ENCODE measurements at places on chromosomes 11 and 22. TPM values are rescaled to one million over a fixed set of nuclear protein-coding genes. Genes with fewer than 3 reads are reported as not detected.

GRCh38 chr11:65224930-65225278 lies 36.9 kb upstream of the POLA2 start:
- no peak for DNase-seq

DNA sequence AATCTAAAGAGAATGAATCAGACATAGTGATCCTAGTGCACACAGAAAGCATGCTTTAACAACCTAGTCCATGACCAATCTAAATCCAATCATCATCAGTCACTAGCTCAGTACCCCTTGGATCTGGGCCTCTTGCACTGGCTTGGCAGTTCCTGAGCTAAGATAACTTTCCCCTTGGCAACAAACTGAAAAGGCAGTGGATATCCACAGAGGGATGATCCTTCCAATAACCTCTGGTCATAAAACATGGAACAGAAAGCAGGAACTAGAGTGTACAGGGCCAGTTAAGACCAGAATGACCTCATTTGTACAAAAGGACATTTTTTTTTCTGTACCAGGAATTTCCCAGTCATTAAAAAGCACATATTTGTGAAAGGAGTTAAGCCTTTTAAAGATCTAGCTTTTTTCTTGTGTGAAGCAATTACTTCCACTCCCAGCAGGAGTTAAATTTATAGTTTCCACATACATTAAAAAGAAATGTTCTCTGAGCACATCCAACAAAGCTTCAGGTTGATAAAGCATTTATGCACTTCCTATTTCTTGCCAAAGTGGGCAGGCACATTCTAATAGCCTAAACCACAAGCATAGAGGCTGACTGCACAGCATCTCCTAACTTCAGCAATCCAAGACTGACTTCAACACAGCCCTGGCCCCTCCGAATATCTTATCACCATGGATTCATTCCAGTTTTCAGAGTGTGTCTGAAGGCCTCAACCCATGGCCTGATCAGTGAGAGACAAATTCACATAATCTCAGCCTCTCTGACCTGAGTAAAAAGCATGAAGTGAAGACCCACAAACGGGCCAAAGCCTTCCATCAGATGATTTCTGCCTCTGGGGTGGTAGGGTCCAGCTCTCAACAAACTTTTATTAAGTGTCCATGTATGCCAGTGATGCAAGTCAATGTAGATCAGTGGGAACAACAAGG lies 29.9 kb downstream of the GUCY1A2 start:
- DNase-seq = no peak

The GPR137 gene
- 64.8 TPM for total RNA-seq

DNA sequence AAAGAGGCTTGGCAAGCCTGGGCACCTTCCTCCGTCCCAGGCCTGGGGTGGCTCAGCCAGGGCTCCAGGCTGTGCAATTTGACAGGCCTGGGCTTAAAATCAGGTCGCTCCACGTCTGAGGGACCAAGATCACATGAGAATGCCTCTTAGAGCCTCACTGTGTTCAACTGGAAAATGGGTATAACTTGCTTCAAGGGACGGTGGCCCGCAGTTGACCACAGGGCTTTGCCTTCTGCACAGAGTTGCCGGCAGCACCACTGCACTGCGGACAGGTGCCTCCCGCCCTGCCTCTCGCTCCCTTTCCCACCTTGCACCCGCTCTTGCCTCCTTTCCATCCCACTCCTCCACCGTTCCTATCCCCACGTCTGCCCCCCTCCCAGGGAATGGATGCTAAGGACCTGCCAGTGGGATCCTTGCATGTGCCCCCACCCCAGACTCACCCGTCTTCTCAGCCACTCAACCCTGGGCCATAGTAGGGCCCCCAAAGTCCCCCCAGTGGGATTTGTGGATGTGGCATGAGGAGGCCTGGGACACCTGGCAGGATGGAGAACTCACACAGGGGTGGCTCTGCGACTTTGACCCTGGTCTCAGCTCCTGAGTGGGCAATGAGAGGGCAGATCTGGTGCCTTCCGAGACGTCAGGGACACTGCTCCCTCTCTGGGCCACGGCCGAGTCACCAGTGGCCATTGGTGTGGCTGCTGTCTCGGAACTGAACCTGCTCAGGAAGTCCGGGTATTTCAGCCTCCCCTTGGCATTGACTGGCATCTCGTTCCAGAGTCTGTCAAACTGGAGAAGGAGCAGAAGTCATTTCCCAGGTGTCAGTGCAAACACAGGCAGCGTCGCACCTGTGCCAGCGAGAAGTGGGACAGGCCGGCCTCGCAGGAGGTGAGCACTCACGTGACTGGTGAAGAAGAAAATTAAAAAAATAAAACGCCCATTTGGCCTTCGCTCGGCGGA lies 128.0 kb downstream of the MPPED1 start:
- no peak for DNase-seq

DNA sequence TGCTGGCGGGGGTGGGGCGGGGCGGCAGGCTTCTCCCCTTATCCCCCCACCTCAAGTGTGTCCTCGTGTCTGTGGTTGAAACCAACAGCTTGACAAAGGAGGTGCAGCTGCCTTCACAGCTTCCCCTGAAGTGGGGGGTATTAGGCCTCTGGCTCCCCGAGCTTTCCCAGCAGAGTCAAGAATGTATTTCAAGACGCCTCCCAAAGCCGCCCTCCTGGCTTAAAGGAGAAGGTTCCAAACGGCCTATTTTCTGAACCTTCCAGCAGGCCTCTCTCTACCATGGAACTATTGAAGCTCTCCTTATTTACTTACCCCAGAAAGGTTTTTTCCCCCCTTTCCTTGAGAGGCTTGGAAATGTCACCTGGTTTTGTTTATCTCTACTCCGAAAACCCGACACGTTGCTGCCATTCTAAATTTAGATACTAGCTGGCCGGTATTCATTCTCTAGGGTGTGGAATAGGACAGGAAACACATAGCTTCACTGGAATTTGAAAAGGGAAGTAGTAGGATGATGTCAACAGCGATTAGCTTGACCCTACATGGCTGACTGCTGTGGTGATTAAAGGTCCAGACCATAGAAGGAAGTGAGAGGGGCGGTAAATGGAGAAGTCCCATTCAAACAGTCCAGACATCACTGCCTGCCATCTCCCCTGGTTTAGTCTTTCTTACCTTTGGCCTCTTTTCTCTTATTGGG lies 671 bp upstream of the PICALM start:
- DNase-seq = no peak

DNA sequence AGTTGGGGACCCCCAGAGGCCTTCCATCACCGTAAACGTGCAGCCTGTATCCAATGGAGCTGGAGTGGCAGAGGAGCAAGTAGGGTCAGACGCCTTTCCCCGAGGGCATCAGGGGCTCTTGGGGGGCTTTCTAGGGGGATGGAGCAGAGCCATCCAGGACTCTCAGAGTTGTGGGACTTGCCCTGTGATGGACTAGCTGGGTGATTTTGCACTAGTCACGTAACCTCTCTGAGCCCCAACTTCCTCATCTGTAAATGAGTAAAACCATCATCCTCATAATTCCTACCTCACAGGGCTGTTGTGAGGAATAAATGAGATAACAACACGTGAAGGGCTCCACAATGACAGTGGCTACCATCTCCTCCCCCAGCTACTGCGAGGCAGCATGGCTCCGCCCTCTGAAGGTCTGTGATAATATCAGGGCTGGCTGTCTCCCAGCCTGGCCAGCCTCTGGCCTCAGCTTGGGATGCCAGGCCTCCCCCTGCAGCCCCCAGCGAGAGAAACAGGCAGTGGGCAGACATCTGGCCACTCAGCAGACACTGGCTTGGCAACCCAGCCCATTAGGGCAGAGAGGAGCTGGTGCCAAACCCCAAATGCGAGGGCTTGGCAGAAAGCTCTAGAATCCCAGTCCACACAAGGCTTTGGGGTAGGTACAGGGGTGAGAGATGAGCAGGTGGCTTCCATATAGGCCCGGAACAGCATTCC lies 6.7 kb downstream of the USP2 start:
- DNase-seq = no peak

GRCh38 chr11:85810521-85810870 lies 445 bp downstream of the SYTL2 start:
- no peak for DNase-seq

- DNase-seq = no peak
Measured at GRCh38 chr11:112958670-112959069, 2.5 kb upstream of the NCAM1 start.

GRCh38 chr11:108093128-108093904 lies 28.1 kb upstream of the ACAT1 start:
- no peak for DNase-seq

The MN1 gene
- total RNA-seq = 119 TPM

DNA sequence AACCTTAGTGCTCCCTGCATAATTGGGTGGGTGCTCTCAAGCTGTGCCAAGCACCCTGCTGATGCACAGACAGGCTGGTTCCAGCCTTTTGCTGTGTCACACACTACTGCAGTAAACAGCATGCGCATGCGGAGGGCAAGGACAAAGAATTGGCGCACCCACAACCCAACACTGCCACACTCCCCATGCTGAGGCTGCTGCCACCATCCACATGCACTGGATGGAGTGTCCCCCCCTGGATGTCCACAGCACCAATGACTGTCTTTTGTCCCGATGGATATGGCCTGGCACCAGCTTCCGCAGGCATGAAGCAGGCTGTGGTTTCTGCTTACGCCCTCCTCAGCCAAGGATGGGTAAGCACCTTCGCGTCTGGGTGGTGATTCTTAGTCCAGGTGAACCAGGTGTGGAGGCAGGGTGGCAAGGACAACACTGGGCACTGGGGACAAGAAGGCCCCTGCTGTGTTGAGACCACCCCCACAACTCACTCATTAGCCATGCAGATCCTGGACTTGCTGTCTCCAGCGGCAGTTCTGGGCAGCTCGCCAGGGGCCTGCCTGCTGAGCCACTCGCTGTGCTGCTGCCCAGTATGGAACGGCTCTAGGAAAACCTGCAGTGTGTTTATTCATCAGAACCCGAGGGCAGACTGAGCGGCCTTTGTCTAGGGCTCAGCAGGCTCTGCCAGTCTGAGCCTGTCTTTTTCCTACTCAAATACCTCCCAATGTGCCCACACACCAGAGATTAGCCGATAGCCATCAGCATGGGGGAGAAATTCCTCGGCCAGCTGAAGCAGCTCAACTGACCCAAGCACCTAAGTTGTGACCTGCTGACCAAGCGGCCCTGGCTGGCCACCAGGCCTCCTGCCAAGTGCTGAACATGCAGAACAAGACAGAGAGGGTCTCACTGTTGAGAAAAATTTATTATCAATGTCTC lies 8.2 kb upstream of the NAP1L4 start:
- peak; percentile 95 for DNase-seq

DNA sequence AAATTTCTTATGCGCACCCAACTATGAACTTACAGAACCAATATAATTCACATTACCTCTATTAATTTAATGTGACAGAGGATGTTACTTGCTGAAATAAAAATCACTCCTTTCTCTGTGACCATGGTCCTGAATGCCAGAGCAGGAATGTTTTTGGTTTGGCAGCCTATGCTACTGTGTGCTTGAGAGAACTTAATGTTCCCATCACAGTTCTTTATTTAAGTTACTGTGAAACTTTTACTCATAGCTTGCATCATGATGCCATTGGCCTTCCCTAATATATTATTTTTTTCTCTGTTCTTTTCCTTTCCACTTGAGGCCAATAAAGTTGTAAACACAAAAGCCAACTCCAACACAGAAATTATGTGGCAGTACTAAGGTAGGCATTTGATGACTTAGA lies 142.2 kb downstream of the FAM76B start:
- DNase-seq = no peak

DNA sequence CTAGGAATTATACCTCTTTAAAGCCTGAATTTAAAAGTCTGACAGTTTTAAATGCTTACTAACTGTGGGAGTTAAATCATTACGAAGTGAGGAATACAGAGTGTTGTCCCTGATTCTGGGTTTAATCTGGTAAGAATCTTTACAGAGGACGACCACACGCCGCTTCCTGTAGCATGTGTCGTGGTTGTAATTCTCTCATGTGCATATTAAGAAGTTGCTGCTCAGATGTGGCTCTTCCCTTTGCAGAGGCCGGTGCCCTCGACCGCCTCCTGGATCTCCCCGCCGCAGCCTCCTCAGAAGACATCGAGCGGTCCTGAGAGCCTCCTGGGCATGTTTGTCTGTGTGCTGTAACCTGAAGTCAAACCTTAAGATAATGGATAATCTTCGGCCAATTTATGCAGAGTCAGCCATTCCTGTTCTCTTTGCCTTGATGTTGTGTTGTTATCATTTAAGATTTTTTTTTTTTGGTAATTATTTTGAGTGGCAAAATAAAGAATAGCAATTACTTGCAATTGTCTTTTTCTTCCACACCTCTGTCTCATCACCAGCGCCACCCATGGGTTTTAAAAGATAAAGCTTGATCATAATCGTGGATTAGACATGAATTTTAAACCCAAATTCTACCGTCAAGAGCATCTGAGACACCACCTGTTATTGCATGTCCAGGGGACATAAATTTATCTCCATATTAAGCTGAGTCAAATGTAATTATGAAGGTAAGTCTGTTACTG lies 6.5 kb downstream of the GAL start:
- no peak for DNase-seq

GRCh38 chr11:24496736-24497725 lies at the start of gene LUZP2:
LUZP2 (plus strand) TSS chr11:24497053.
- DNase-seq = peak; percentile 83

The CD6 gene
- not detected for total RNA-seq

GRCh38 chr11:44178381-44178780 lies 82.9 kb downstream of the EXT2 start:
- no peak for DNase-seq

DNA sequence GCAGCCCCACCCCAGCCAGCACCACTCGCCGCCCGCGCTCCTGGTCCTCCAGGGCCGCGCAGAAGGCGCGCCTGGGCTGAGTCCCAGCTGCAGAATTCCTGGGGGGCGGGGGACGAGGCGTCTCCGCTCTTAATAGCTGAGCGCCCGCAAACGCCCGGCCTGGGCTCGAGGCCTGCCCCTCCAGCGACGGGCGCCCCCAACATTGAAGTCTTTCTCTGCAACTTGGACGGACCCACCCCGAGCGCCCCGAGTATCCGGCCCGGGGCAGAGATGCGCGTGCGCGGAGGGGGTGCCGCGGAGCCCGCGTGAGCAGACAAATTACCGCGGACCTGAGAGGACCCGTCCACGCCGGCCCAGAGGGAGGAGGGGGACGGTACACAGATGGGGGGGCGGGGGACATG lies 6.7 kb upstream of the SYT7 start:
- DNase-seq = no peak

The CLCF1 gene
- 5.6 TPM for total RNA-seq

All from chondrocyte (in vitro differentiated cells).